Anterior cingulate cortex (tissue), 58 donors: ENCODE measurements at places on chromosomes 5 and 9.

GRCh38 chr9:110142868-110143481, 65.0 kb downstream of the C9orf152 start:
- no peak for DNase-seq

GRCh38 chr5:175683921-175684320, 26.1 kb downstream of the HRH2 start:
- no peak for DNase-seq

DNA sequence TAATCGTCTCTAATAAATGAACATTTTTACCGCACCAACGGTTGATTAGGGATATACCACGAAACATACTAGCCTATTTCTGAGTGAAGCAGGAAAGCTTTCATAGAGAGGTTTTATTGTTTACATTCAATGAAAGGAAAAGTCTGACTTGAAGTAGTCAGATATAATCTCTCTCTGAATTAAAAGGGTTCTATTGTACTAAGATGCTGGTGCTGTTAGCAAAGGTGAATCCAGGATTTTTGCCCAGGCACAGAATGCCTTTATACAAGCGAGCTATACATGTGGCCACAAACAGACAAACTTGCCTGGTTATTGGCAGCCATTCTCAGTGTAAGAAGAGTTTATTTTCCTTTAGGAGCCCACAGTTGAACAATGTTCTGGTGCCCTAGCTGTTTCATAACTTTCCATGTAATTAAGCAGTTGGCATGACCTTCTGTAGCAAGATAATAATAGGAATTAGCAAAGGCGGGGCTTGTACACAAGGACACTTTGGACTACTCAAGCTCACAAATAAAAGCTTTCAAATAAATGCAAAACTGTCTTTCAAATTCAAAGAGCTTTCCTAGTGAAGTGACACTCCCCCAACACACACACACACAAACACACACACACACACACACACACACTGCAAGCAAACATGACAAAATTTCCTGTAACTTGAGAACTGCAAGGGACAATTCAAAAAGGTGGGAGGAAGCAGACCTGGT, 198.7 kb upstream of the MAP3K1 start:
- DNase-seq, result no peak

- no peak for DNase-seq
Measured at GRCh38 chr5:68533051-68533450, 317.5 kb downstream of the PIK3R1 start.

- no peak for DNase-seq
Measured at GRCh38 chr5:125484272-125484741, 737.9 kb upstream of the ZNF608 start.

DNA sequence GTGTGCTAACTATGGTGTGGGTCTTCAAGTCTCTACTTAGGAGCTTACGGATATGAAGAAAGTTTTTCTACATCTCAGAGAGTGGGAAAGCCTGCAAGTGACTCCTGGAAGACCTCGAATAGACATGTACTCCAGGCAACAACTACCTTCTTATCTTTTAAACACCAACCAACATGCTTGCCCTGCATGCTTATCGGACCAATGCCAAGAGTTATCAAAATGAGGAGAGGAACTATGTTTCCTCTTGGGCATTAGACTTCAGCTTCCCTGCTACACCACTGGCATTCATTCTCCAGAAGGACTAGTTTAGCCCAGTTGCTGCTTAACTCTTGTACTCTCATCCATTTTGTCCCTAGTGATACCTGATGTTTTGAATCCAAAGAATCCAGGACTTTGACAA, 74.7 kb upstream of the MAN2A1 start:
- DNase-seq, result no peak

- no peak for DNase-seq
Measured at GRCh38 chr9:128499920-128500319, 4.6 kb upstream of the GLE1 start.
